ENCODE measurements at places on chromosomes 5 and 9.

DNA sequence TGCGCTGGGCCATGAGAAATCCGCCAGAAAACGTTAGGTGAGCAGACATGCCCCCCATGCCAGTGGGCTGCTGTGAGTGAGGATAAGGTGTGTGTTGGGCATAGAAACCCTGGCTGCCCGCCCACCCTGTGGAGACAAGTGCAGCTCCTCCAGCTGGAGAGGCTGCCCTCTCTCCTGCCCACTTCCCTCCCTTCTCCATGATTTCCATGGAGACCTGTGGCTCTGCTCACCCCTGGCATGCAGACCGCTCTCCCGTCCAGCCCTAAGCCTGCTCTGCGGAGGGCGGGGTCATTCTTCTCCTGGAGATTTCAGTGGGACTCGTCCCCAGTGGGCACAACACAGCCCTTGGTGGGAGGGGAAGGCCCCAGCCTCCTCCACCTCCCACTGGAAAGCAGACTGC, 133.0 kb upstream of the FAM120A start:
- DNase-seq, result no peak

- peak; percentile 62 for DNase-seq
Observed at GRCh38 chr9:36136272-36136893, at the start of gene GLIPR2. Gene GLIPR2 (plus strand): TSS chr9:36136733. CDS start chr9:36136779, 46 bp downstream.

DNA sequence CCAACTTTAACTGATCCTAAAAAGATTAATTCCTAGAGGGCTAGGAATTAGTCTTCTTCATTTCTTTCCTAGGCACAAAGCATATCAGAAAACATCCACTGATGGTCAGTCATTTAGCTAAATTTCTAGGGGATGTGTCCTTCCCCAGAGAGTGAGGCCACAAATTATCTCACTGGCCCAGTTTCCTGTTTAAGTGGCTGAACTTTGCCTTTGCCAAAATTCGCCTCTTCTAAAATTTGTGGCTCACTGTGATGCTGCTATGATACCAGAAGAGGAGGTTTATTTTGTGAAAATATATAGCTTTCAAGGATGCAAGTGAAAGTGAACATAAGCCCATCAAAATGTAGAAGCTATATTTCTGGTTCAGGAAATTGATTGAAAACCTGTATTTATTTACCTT, 98.1 kb upstream of the FER start:
- no peak for DNase-seq

DNA sequence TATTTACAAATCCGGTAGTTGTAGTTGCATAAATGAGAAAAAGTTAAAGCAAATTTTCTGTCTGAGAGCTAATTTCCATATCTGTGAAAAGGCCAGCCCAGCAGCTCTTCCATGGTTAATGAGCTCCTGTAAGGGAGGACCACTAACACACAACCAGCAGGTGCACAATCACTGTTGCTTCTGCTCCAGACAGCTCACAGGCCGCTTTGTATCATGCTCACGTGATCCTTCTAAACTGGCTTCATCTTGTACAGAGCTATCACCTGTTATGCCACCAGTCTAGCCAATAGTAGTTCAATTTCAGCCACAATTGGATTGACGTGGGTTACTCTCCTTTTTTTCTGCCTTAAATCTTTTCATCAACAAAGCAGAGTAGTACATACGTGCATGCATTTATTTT, 38.3 kb upstream of the FBXL17 start:
- DNase-seq, result no peak

- no peak for DNase-seq
Observed at GRCh38 chr5:139446956-139447779, 7.8 kb upstream of the DNAJC18 start.

- DNase-seq, result no peak
Observed at GRCh38 chr9:14741369-14741768, 18.8 kb upstream of the CER1 start.

DNA sequence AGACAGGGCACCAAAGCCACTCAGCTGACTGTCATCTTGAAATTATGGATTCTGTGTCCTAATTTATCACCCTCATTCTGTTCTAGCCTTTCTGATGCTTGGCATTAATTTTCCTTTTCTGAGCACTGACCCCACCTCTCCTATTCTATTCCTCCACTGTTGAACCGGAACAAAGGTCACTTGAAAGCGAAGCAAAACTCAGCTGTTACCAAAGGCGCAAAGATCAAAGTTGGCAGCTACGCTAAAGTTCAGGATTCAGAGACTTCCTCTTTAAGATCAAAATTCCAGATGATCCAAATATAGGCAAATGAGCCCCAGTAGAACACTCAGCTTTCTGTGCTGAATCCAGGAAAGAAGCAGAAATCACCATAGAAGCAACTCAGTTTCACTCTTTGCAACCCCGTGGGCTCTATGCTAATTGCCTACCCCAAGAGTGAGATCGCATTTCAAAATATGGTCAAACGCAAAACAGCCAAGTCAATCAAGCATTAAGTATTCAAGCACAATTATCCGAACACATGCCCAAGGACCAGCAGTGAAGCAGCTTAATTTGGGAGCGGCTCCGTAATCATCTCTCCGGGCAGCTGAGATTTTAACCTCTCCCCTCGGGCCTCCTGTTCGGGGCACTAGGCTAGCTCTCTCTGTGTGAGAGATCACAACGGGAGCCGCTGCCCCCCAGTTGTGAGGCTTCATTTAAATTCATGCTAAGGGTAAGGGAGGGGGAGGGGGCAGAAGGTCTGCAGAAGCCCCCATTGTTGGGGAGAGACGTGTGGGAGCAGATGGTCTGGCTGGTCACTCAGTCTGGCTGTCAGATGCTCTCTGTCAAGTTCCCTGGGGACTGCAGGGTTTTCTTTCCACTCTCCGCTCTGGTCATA, 288.6 kb downstream of the ELAVL2 start:
- no peak for DNase-seq

GRCh38 chr5:53826504-53826903, 266.1 kb downstream of the NDUFS4 start:
- no peak for DNase-seq

GRCh38 chr5:148255456-148255855, 13.1 kb upstream of the SPINK13 start:
- DNase-seq, result no peak

GRCh38 chr9:14315875-14316601, 2.1 kb upstream of the NFIB start:
- DNase-seq, result no peak

DNA sequence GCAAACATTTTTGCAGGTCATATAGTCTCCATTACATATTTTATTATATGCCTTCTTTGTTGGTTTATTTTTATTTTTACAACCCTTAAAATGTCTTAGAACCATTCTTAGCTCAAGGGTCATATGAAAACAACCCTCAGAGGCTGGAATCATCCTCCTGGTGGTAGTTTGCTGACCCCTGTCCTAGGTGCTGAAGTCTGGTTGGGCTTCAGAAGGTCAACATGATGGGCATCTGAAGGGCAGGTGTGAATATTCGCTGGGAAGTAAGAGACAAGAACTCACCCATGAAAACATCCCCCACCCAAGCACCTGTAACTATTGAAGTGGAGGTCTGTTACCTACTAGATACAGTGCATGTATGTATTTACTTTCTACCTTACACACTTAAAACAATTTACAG, 75.4 kb downstream of the OSMR start:
- DNase-seq, result no peak

GRCh38 chr9:98222885-98223691, 30.7 kb upstream of the CORO2A start:
- no peak for DNase-seq

DNA sequence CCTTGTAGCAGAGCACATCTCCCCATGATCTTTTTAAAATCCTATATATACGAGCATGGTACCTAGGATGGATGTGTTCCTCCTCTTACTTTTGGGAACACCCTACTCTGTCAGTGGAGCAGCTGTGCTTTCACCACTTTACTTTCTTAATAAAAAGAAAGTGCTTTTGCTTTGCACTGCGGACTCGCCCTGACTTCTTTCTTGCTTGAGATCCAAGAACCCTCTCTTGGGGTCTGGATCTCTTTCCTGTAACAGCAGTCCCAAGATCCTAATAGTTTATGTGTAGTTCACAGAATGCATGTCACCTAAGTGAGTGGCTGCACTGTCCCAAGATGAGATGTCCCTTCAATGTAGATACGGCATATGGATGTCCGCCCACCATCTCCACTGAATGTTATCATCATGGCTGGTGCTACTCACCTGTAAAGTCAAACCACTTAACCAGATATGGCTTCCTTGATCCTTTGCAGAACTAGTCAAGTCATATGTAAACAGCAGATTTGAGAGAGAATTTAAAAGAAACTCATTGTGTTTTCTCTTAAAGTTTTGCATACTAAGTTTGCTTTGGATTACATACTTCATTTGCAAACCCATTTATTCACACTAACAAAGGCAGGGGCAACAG, 1.9 kb downstream of the FGF1 start:
- no peak for DNase-seq

- DNase-seq, result no peak
Observed at GRCh38 chr9:86909388-86909787, 37.9 kb downstream of the GAS1 start.

DNA sequence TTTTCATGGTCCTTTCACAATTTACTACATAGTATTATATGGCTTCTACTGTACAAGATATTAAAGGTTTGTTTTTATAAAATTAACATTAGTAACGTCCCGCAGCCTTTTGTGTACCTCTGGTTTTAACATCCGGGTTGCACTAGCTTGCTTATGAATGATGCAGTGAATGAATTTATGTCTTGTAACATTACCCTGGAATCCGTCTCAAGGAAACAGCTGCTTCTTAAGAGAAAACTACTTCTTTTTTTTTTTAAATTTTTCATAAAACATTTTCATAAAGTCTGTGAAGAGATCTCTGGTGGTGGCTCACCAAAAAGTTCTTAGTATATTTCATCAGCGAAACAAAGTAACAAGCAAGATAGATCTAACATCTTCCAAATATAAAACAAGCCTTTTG, 23.6 kb downstream of the MARCHF3 start:
- DNase-seq, result no peak

GRCh38 chr9:18463991-18464390, 10.0 kb upstream of the ADAMTSL1 start:
- DNase-seq, result no peak

GRCh38 chr5:139678751-139679750, 30.9 kb downstream of the CXXC5 start:
- DNase-seq, result no peak

DNA sequence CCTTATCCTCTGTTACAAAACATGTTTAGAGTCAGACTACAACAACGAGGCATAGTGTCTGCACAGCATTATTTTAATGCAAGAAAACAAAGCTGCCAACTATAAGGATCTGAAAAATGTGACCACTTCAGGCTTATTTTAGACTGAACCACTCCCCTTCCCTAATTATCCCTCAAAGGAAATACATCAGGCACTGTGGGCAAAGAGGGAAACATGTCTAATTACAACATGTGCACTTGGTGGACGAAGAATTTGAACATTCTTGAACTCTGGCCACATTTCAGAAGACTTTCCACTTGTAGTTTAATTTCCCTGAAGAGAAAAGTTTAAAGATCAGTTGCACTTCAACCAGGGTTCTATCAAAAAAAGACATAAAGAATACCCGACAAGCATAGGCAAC, 3.8 kb downstream of the MTMR12 start:
- DNase-seq, result no peak

DNA sequence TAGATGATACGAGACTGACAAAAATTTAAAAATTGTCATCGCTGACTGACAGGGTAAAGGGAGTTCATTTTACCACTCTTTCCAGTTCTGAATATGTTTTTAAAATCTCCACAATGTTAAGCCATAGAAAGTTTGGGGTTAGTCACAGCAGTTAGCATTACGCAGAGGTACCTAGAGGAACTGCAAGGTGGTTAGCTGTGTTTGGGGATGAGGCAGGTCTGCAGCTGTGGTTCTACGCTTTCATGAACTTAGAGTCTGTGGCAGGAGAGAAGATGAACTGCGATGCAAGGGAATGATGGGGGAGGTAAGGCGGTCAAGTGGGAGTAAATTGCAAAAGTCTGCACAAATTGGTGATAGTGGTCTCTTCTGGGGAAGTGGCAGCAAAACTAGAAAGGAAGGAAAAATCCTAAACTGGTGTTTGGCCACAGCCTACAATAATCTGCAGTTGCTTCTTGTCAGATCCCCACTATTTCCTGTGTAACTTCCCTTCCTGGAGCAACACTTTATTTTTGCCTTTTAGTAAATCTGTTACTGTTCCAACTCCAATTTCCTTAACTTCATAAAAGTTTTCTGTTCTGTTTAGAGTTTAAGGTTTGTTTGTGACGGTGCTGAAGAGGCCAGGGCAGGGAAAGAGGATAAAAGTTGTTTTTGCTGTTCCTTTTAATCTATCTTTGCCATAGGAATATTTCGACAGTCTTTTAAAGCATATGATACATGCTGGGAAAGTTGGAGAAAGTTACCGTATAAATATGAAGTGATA, 38.6 kb upstream of the SNX2 start:
- no peak for DNase-seq

- no peak for DNase-seq
Observed at GRCh38 chr9:91066042-91066415, 264.4 kb downstream of the SYK start.

GRCh38 chr5:10162468-10162867, 87.2 kb downstream of the ATPSCKMT start:
- DNase-seq, result no peak

GRCh38 chr5:125528881-125529280, 782.4 kb upstream of the ZNF608 start:
- no peak for DNase-seq

DNA sequence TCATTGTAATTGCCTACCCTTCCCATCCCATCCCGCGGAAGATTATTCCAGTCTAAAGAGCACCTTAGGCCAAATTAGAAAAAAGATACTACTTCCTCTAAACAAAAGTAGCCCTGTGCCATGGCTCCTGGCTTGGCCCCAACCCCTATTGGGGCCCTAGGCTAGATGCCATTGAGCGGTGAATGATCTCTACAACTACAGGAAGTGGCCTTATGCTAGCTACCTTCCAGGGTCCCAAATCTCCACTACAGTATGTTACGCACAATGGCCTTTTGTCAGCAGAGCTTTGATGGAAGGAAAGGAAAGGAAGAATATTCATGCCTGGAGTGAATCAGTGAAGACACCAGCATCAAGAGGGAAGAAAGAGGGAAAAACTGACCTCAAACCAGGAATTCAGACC, 73.3 kb upstream of the OSMR start:
- DNase-seq, result no peak

GRCh38 chr9:134247918-134248631, 78.2 kb upstream of the RXRA start:
- no peak for DNase-seq

GRCh38 chr5:75568202-75568601, 43.1 kb upstream of the ANKDD1B start:
- DNase-seq, result no peak

- no peak for DNase-seq
Observed at GRCh38 chr9:137476856-137477255, 17.7 kb upstream of the NSMF start.

- DNase-seq, result no peak
Observed at GRCh38 chr5:39102684-39103155, 28.5 kb upstream of the RICTOR start.

GRCh38 chr5:150778517-150779396, at the start of gene SMIM3:
Gene SMIM3 (plus strand): TSS chr5:150778757. CDS start chr5:150795441, 16,684 bp downstream.
- peak; percentile 48 for DNase-seq

DNA sequence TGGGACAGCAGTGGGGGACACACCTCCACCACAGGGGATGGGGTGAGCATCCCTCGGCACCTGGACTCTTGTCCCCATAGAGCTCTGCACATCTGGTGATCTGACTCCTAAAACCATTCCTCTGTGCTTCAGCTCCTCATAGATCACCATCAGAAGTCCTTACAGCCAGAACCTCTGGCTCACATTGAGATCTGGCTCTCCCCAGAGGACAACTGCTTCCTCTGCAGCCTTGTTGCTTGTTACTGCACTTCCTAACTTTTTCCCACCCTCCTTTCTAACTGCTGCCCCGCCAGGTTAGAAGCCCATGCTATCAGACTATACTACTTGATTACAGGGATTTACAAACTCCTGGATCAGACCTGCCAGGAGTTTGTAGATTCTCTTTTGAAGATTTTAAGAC, 64.5 kb downstream of the ARSB start:
- no peak for DNase-seq

- DNase-seq, result peak; percentile 43
Observed at GRCh38 chr5:1008451-1009358, at the start of gene NKD2. Gene NKD2 (plus strand): TSS chr5:1008802. CDS start chr5:1009058, 256 bp downstream.

All from stimulated activated CD4-positive, alpha-beta T cell treated with anti-CD3 and anti-CD28 coated beads, TNF-alpha, amount 100 ng/mL, for 4 hours (primary cell).